ENCODE measurements at places on chromosomes 2 and 18.

GRCh38 chr2:182713601-182714000 is 2.5 kb upstream of the DNAJC10 start:
- no peak for DNase-seq

DNA sequence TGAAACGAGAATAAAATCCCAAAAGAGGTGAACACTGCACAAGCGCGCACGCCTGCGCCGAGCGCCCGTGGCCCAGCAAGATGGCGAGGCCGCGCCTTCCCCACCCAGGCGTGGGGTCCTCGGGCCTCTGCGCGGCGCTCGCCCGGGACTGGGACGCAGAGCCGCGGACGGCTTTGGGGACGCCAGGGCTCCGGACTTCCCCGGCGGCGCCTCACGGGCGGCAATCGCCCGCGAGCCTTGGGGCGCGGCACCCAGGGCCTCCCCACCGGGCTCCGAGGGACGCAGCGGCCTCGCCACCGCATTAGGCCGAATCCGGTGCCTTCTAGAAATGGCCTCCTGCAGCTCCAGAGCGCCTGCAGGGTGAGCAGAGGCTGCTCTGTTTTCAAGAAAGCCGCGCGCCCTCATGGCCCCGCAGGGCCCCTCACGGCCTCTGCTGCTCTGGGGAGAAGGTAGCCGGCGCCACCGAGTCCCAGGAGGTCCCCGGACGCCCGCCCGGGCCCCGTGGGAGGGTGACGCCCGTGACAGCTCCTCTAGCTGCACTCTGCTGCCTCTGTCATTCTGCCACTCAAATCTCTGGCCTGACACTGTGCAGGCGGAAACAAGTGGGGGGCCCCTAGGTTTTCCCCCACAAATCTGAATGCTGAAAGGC is 35.9 kb upstream of the POMC start:
- DNase-seq: no peak

DNA sequence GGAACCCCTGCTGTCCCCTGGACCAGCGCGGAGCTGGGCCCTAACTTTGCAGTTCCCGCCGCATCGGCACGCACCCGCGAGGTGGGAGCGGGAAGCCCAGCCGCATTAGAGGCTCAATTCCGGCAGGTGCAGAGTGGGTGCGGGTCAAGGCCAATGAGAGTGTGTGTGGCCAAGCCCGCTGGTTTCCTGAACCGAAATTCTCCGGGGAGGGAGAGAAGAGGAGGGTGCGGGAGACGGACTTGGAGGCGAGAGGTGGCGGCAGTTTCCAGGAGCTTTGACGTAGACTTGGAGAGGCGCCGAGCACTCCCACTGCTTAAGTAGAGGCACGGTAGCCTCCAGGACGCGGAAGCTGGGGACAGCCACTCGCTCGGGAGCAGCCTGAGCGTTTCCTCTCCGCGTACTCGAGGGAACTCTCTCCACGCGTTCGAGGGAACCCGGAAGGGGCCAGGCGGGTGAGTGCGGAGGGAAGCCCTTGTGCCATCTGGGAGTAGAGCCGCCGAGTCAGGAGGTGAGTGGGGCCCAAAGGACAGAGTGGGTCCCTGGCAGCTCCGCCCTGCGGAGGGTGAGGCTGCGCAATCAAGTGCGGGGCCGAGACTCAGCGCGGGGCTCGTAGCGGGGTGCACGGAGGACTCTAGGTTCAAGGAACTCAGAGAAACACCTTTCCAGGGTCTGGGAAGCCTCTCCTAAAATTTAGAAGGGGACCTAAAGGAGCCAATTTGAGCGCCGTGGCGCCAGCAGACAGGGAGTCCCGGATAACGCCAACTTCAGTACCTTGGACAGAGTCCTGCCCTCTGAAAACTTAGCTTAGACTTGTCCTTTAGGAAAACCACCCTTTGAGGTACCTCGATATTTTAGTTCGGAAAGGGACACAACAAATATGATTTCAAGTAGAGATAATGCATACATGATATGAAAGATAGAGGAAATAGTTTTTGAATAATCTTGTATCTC is at the start of gene FAM237A:
Gene FAM237A (plus strand): TSS at position 413 of the 951 bp plus-strand sequence. CDS start 1,750 bp downstream, outside the sequence.
- DNase-seq: no peak

DNA sequence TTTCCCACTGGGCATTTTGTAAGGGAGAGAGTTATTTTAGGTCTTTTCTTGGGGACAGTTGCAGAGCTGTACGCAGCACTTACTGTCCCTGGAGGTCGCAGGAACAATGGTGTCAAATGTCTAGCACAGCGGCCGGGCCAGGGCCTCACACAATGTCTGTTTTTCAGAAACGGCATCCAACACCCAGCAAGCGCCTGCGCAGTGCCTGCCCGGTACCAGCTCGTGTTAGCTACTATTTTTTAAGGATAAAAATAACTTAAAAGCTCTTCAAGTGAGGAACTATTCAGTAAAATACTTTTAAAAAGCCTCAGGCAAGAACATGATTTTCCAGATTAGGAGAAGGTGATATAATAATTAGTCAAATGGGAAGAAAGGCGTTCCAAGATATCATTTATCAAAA is 90.0 kb downstream of the MBP start:
- no peak for DNase-seq

GRCh38 chr2:218263817-218264641 is 3.2 kb downstream of the GPBAR1 start:
- no peak for DNase-seq

GRCh38 chr2:67899187-67899586 is 163.6 kb downstream of the C1D start:
- no peak for DNase-seq

- peak; percentile 27 for DNase-seq
Observed at GRCh38 chr2:233426619-233427342, 72.5 kb downstream of the DGKD start.

DNA sequence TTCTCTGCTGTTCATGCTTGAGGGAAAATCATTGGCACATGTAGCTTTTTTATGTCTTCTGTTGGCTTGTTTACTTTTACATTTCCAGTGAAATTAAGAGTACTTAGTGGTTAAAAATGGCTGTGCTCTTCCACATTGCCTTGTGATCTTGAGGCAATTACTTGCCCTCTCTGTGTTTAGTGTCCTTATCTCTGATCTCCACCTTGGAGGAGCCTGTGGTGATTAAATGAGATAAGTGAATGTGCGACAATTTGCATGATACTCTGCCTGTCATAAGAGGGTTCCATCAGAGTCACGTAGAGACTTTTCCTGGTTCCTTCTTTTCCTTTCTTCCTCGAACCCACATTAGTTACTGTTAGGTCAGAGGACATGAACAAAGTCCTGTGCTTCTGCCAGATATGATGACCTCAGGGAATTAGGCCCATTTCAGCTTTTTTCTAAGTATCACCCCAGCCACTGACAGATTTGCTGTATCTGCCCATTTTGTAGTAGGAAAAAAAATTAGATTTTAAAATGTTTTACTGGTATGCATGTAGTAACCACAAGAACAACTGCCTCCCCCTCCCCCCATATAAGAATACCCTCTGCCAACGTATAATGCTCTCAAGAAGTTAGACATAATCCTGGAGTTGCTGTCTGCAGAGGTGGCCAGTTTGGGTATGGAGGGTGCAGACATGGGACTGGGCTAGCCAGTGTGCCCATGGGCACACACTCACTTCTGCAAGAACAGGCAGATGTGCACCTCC is 51.9 kb downstream of the TET3 start:
- DNase-seq: no peak

DNA sequence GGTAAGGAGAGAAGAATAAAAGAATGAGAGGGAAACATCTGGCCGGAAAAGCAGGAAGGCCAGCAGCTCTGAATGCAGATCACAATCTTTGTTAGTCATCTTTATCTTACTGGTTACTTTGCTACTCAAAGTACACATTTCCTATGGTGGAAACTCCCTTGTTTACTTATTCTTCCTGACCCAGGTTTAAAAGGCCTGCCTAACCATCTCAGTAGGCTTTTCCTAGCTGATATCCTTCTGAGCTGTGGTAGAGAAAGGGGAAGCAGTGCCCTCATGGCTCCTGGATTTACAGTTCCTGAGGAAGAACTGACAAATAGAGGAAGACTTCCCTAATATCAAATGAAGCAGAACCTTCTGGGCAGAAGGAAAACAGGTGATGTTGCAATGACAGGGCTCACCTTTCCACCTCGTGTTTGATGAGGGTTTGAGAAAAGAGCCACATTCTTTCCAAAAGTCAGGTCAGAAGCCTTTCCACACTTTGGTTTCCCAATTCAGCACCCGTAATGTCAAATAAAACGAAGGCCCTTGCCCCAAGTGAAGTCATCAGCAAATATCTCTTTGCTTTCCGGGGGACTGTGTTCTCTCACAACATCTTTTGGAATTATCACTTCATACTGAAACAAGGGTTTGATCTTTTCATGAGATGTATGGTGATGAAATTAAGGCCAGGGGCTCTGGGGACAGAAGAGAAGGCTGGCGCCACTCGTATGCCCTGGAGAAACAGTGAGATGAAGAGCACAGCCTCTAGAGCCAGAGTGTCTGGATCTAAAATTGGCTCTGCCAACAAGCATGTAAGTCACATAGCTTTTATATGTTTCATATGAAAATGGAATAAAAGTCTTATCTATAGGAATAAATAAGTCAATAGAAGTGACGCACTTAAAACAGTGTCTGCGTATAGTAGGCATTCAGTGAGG is 26.7 kb upstream of the APOB start:
- no peak for DNase-seq

GRCh38 chr18:31634331-31634713 is 42.6 kb downstream of the TTR start:
- DNase-seq: no peak

GRCh38 chr2:236774171-236774570 is 204.5 kb downstream of the ACKR3 start:
- DNase-seq: no peak

- DNase-seq: no peak
Observed at GRCh38 chr18:77047803-77048419, 84.7 kb downstream of the MBP start.

Data from activated gamma-delta T cell treated with anti-CD3 and anti-CD28 coated beads, Interleukin-2, amount 50 U/mL, for 16 hours (primary cell).